Camera-type eye (tissue), 1 donor: ENCODE measurements at places on chromosomes 4 and X. TPM values are rescaled to one million over a fixed set of nuclear protein-coding genes. Genes with fewer than 3 reads are reported as not detected.

The TMSB15A gene
- 24.7 TPM for total RNA-seq

The SH2D1A gene
- not detected for total RNA-seq

The SLC9B1 gene
- 6.9 TPM for total RNA-seq

The SPACA5 gene
- total RNA-seq = not detected

The LAGE3 gene
- 20.0 TPM for total RNA-seq

The PPP2R2C gene
- total RNA-seq = 10.1 TPM

The INTS6L gene
- total RNA-seq = 26.5 TPM

The BANK1 gene
- 0.77 TPM for total RNA-seq

The DCLK2 gene
- total RNA-seq = 48.7 TPM

The GPRASP2 gene
- 78.6 TPM for total RNA-seq

The TEX13D gene
- not detected for total RNA-seq

The OTUD6A gene
- not detected for total RNA-seq

The CYTL1 gene
- 12.9 TPM for total RNA-seq

The ASMT gene
- 1.2 TPM for total RNA-seq

The CHRDL1 gene
- total RNA-seq = 36.6 TPM

The CLGN gene
- 22.5 TPM for total RNA-seq

The LPAR4 gene
- 7.6 TPM for total RNA-seq

The SPOCK3 gene
- 22.1 TPM for total RNA-seq

The TKTL1 gene
- 2.3 TPM for total RNA-seq

The HDAC8 gene
- 45.4 TPM for total RNA-seq

The NAAA gene
- 44.2 TPM for total RNA-seq

The KLHL13 gene
- total RNA-seq = 36.2 TPM

The LAS1L gene
- total RNA-seq = 22.8 TPM

The NXF2B gene
- total RNA-seq = 0.44 TPM
